Eye (tissue), 1 donor: ENCODE measurements at places on chromosomes 5 and 9.

GRCh38 chr9:120161776-120162175 is 418.2 kb downstream of the CDK5RAP2 start:
- DNase-seq = no peak

GRCh38 chr5:138605254-138605972 is 30.2 kb upstream of the HSPA9 start:
- DNase-seq = peak; percentile 33

DNA sequence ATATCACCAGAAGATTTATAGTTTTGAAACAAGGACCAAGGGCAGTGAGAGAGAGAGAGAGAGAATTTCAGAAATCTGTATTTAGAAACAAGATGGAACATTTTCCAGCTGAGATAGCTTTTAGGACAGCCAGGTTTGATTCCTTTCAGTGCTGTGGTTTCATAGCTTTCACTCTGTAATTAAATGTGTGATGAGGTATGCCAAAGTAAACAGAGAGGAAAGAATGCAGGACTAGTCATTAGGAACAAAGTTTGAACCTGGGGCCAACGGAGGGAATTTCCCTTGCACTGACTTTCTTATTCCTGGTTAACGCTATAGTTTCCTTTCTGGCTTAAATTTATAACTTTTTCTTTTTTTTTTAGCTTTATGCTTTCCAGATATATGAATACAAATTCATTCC is 10.0 kb upstream of the CCL28 start:
- DNase-seq = peak; percentile 15

DNA sequence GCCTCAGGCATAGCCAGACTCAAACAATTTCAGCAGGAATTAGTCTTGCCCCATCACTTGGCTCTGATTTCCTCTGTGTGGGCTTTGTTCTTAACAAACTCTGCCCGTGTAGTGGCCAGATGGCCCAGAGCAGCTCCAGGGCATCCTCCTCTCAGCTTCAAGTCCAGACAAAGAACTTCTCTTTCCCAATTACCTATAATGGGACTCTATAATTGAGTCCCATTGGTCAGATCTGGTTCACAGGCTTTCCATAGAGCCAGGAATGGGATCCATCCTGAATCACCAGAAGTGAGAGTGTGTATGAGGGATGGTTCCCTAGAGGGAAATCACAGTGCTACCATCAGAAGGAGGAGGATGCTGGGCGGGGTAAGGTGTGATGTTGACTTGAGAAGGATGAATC is 515.8 kb downstream of the KIF4B start:
- peak; percentile 43 for DNase-seq
